ENCODE measurements at places on chromosomes 6 and 20. TPM values are rescaled to one million over a fixed set of nuclear protein-coding genes. Genes with fewer than 3 reads are reported as not detected.

Gene RSPO3
- not detected for total RNA-seq

Gene PIM1
- total RNA-seq, result 334 TPM

Gene DAAM2
- total RNA-seq, result not detected

Gene ZNF334
- total RNA-seq, result 1.1 TPM

Gene SEL1L2
- not detected for total RNA-seq

Gene CD24
- total RNA-seq, result 0.34 TPM

Gene SMLR1
- not detected for total RNA-seq

Gene PRPF6
- total RNA-seq, result 95.7 TPM

Gene RFX6
- not detected for total RNA-seq

Gene L3MBTL3
- 9.1 TPM for total RNA-seq

Gene RNF182
- not detected for total RNA-seq

Gene TFAP2D
- not detected for total RNA-seq

Gene PTCRA
- not detected for total RNA-seq

Gene HLA-DPA1
- 25.8 TPM for total RNA-seq

Gene C20orf202
- not detected for total RNA-seq

Gene SLC22A2
- total RNA-seq, result not detected

Gene SRMS
- total RNA-seq, result not detected

Gene LKAAEAR1
- not detected for total RNA-seq

Gene EBF4
- 23.0 TPM for total RNA-seq

Gene OGFRL1
- 6.0 TPM for total RNA-seq

Gene OR12D3
- total RNA-seq, result not detected

Gene C6orf163
- 2.0 TPM for total RNA-seq

Gene CPXM1
- total RNA-seq, result 4.0 TPM

Gene ETV7
- 7.4 TPM for total RNA-seq

Gene NRM
- 29.6 TPM for total RNA-seq

Gene DSN1
- total RNA-seq, result 35.9 TPM

Gene CD83
- 26.6 TPM for total RNA-seq

Gene GFRA4
- total RNA-seq, result not detected

Gene MYB
- 89.6 TPM for total RNA-seq

Gene EHMT2
- total RNA-seq, result 64.7 TPM

Gene SLC35F1
- total RNA-seq, result 2.3 TPM

Gene WFDC5
- total RNA-seq, result not detected

Gene HLA-DQA1
- total RNA-seq, result 2.2 TPM

Gene MAN1A1
- total RNA-seq, result 25.2 TPM

Data from activated T-cell treated with anti-CD3 and anti-CD28 coated beads, Interleukin-2, amount 50 U/mL, for 72 hours (primary cell).